ENCODE measurements at places on chromosomes 2 and 18.
A peak's percentile ranks its signal among the peaks of the same experiment; 100 is the strongest.

GRCh38 chr18:7248877-7249276 is 18.0 kb downstream of the LRRC30 start:
- no peak for DNase-seq

- DNase-seq: no peak
Observed at GRCh38 chr2:236636714-236637470, 67.3 kb downstream of the ACKR3 start.

GRCh38 chr2:75333646-75334045 is 134.3 kb upstream of the TACR1 start:
- DNase-seq: no peak

GRCh38 chr2:217065695-217066405 is 206.0 kb upstream of the TNP1 start:
- DNase-seq: no peak

GRCh38 chr2:231785822-231786176 is 446 bp upstream of the COPS7B start:
- no peak for DNase-seq

GRCh38 chr2:102504833-102505232 is 31.8 kb downstream of the SLC9A4 start:
- DNase-seq: no peak

- no peak for DNase-seq
Observed at GRCh38 chr18:33745871-33746545, 168.0 kb downstream of the ASXL3 start.

GRCh38 chr2:234257859-234258561 is 207.5 kb downstream of the SPP2 start:
- no peak for DNase-seq

DNA sequence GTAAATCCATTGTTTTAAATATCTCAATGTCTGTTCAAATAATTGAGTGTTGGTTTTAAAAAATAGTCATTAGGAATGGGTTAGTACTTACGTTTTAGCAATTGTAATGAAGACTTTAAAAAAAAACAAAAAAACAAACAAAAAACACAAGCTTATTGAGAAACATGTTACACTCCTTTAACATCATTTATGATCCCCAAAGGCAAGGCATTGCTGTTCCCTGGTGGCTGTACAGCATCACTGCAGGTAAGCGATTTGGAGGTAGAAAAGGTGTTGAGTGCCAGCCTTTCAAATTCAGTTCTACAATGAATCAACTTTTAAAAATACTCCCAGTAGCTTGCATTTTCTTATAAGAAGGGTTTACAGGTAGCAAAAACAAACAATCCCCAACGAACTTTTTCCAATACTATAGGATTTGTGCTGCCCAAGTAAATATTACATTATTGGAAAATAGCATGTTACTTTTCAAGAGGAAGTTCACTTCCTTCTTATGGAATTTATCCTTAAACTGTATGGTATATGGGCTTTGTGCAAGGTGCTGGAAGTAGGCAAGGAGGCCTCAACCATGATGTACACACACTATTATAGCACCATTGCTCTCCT is 27.5 kb downstream of the CNRIP1 start:
- no peak for DNase-seq

DNA sequence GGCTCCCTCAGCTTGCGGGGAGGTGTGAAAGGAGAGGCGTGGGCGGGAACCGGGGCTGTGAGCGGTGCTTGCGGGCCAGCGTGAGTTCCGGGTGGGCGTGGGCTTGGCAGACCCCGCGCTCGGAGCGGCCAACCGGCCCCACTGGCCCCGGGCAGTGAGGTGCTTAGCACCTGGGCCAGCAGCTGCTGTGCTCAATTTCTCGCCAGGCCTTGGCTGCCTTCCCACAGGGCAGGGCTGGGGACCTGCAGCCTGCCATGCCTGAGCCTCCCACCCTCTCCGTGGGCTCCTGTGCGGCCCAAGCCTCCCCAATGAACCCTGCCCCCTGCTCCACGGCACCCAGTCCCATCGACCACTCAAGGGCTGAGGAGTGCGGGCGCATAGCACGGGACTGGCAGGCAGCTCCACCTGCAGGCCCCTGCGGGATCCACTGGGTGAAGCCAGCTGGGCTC is 48.2 kb downstream of the RNF138 start:
- no peak for DNase-seq

- DNase-seq: no peak
Observed at GRCh38 chr2:239719791-239720360, 305.3 kb downstream of the NDUFA10 start.

GRCh38 chr18:36610661-36611060 is 218.1 kb downstream of the TPGS2 start:
- no peak for DNase-seq

GRCh38 chr2:235670974-235671787 is 177.3 kb downstream of the AGAP1 start:
- no peak for DNase-seq

DNA sequence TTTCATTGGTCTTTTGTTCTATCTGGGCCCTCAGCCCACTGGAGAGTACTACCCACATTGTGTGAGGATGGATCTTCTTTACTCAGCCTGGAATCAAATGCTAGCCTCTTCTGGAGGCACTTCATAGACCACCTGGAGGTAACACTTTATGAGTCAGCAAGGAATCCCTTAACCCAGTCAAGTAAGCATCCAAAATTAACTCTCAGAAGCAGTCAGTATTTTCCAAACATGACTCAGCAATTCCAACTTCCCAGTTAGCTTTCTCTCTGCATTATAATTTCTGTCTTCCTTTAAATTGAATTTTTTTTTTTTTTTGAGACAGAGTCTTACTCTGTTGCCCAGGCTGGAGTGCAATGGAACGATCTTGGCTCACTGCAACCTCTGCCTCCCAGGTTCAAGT is 142.7 kb downstream of the ACKR3 start:
- no peak for DNase-seq

DNA sequence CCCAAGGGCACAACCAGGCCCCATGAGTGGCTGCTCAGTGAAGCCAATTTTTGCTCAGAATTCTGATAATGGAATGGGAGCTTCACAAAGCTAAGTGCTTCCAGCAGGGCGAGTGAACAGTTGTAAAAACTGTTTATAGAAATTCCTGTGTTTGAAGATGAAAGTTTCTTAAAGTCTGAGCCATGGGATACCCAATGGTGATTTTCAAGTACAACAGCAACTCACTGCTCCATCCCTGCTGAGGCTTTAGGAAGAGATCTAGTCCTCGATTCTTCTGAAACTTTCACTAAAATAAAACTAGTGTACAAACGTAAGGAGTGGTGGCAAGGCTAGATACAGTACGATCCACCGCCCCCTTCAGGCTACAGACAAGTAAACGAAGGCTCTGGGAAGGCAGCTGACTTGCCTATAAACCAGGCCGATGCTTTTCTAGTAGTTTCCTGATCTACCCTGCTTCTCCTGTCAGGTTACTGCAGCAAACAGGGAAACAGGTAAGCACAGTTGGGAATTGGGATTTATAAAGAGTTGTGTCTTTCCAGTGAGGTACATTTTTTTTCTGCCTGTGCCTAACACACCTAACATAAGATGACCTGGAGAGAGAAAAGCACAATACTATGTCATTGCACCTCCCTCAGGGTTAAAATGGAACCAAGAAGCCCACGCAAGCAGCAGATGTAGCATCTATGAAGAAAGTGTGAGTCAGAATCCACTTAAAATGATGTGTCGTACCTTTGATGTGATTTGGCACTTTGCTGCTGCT is 108.7 kb downstream of the UXS1 start:
- no peak for DNase-seq

- no peak for DNase-seq
Observed at GRCh38 chr2:205731583-205731981, 49.3 kb downstream of the NRP2 start.

DNA sequence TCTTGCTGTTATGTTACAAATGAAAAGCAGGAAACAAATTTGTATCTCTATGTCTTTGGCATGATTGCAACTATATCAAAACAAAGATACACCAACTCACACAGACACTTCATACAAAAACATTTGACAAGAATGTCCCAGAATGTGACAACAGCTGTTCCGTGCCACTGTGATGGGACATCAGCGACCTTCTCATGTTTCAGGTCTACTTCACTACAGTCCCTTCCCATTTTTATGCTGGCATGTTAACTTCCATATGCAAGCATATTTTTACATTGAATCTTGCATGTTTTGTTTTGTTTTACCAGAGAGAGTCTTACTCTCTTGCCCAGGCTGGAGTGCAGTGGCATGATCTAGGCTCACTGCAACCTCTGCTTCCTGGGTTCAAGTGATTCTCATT is 71.2 kb downstream of the STK25 start:
- no peak for DNase-seq

- DNase-seq: no peak
Observed at GRCh38 chr2:219228911-219229304, 528 bp downstream of the ATG9A start.

GRCh38 chr2:152350155-152350679 is 15.2 kb downstream of the FMNL2 start:
- DNase-seq: no peak

- DNase-seq: no peak
Observed at GRCh38 chr2:120382541-120383144, 36.7 kb downstream of the INHBB start.

DNA sequence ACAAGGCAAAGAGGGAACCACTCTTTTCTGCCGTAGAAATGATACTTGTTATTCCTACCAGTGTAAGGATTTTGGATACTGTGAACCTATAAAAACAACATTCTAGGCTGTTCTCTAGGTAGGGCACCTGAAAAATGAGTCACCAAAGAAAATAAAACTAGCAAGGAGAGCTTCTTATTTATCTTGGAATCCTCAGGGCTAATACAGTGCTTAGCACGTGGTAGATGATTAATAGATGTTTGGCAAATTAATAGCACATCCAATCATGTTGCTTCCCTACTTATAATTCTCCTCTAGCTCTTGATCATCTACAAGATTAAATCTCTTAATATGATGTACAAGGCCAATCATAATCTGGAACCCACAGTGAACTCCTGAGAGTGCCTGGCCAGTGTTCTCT is 73.1 kb downstream of the AAK1 start:
- DNase-seq: no peak

- no peak for DNase-seq
Observed at GRCh38 chr2:190666895-190667294, 18.0 kb downstream of the NAB1 start.

GRCh38 chr2:223952280-223952968 is 4.8 kb upstream of the MRPL44 start:
- DNase-seq: no peak

GRCh38 chr2:202122980-202123720 is 50.1 kb downstream of the KIAA2012 start:
- DNase-seq: no peak

- DNase-seq: no peak
Observed at GRCh38 chr2:112024896-112025491, 30.1 kb upstream of the TMEM87B start.

- DNase-seq: no peak
Observed at GRCh38 chr18:73756256-73757091, 391.2 kb downstream of the FBXO15 start.

- DNase-seq: no peak
Observed at GRCh38 chr2:121018136-121019061, 266.6 kb downstream of the TFCP2L1 start.

GRCh38 chr2:238771218-238771617 is 76.7 kb upstream of the TWIST2 start:
- no peak for DNase-seq

- DNase-seq: no peak
Observed at GRCh38 chr2:238105506-238106338, 5.6 kb downstream of the ESPNL start.

GRCh38 chr2:131154071-131154531 is 49.0 kb downstream of the PLEKHB2 start:
- peak; percentile 32 for DNase-seq

DNA sequence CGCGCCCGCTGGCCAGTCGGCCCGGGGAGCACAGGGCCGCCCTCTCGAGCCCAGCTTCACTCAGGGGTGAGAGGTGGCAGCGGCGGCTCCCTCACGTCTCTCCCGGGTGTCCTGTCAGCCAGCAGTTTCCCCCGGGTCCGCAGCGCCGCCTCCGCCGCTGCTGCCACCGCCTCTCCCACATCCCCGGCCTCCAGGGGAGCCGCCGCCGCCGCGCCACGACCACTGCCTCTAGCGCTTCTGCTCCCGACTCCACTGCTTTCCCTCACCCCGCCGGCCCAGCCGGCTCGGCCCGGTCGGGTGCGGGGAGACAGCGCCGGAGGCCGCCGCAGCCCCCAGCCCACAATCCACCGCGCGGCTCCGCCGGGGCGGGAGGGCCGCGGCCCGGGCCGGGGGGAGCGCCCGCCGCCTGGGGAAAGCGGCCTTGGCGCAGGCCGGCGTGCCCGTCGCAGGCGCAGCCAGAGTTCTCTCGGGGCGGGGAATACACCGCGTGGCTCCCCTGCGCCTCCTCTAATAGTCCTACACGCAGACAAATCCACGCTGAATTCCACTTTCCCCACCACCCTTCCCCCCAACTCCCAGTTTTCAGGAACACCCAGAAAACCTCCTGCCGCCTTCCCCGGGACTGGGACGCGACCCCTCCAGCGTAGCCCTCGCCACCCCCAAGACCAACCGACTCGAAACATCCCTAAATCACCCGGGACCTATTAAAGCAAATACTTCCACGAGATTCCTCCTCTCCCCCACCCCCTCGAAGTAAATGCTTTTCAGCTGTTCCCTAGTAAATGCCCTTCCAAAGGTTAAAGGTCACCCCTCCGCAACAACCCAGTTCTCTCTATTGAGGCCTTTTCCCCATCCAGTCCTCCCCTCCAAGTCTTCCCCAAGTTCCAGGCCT is at the start of gene VPS54:
VPS54 (minus strand) TSS at position 346 of the 892 bp plus-strand sequence. CDS start 35,429 bp downstream, outside the sequence.
- DNase-seq: peak; percentile 53

DNA sequence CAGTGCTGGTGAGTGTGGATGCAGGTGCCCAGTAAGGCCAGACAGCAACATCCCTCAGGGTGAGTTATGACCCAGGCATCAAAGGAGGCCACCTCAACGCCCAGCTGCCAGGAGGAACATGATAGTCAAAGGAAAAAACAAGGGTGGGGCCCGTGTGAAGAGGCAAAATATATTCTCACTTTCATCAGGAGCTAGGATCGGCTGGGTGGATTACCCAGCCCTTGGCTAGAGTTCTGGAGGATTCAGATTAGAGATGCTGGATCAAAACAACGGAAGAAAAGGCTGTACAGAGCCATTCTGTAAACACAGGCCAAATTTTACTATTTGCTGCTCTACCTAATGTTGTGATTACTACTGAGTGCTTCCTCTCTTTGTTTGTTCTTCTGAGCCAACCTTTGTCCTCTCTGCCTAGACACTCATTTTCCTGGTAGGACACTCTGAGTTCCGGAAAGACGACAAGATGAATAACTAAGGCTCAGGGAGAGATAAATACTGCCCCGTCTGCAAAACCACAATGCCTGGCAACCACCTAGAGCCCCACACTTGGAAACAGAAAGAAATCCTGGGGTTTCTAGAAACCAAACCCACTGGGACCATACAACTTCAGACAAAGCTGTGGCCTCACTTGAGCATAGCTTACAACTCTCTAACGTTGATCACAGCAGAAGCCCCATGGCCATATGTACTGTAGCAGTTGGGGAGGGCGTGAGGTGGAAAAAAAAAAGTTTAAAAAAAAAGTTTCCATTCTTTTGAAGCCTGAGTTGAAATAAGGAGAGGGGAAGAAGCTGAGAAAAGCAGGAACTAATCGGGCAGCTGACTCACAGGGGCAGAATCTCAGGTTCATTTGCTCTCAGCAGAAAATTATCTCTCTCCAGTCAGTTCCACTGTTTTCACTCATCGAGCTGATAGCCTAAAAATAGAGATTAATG is 17.8 kb upstream of the PMAIP1 start:
- DNase-seq: no peak

GRCh38 chr2:96897491-96898134 is 27.7 kb upstream of the SEMA4C start:
- no peak for DNase-seq

- DNase-seq: no peak
Observed at GRCh38 chr2:96146881-96147592, 1.8 kb upstream of the DUSP2 start.

GRCh38 chr2:230408244-230408842 is 7.7 kb upstream of the SP100 start:
- DNase-seq: no peak
